ENCODE measurements at places on chromosomes 3 and 15.

DNA sequence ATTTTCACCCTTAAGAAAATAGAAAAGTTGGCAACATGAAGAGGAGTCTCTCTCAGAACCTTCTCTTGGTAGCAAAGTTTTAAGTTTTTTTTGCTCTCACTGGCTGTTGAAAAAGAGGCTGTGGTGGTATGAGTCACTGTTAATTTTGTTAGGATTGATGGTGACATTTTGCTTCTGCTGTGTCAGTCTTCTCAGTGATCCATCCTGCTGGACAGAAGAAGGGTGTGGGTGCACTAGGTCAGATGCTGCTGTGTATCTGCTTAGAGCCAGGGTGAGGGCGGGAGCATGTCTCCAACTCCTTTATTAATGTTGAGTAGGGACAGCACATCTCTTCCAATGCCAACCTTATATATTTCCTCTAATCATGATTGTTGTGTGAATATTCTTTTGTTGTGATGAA, 369.5 kb downstream of the FEZF2 start:
- no peak for DNase-seq

DNA sequence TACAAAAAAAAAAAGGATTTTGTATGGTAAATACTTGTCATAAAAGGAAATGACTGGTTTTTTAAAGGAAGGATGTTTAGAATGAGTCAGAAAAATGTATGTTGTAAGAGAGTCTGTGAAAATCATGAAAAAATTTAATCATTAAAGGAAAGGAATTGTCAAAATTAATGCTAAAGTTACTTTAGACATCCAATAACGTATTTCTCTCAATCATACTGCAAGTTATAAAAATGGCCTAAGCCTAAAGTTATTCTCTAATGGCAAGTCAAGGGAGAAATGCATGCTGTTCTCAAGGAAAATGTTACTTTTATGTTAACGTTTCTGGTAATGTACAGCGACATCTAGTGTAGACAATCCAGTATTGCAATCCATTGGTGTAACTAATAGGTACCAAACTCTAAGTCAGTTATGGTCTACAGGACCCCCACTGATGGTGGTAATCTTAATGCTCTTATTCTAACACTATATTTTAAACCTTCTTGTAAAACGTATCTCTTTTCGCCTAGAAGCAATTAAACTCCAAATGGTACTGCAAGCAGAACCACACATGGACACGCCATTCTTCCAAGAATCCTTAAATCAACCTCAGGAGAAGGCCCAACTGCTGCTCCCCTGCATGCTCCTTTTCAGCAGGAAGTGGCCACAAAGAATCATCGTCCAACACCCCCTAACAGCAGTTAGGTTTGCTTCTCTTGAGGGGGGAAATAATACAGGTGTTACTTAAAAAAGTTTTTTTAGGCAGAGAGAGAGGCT, 35.2 kb downstream of the NCEH1 start:
- DNase-seq, result no peak

- no peak for DNase-seq
These were observed 133.2 kb upstream of the COL8A1 start for GRCh38 chr3:99505200-99505599.

GRCh38 chr3:11774296-11774877, 72.3 kb downstream of the TAMM41 start:
- no peak for DNase-seq

- no peak for DNase-seq
These were observed 910.0 kb upstream of the ROBO1 start for GRCh38 chr3:80677796-80678195.

GRCh38 chr15:34620814-34621213, 37.4 kb upstream of the GOLGA8B start:
- no peak for DNase-seq

DNA sequence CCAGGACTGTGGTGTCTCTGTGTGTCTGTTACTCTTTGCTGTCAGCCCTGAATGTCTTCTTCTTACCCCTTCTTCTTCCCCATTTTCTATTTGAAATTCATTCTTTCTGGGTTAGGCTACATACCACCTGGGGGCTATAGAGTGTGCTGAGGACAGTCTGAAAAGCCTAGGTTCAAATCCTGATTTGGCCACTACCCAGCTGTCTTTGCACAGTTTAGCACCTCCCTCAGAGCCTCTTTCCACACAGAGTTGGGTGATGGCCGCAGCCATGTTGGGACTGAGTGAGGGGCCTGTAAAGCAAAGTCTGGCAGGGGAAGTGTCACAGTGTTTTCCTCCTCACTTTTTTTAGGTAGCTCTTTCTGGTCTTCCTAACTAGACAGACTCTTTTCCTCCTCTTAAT, 113.7 kb downstream of the CHCHD6 start:
- no peak for DNase-seq

DNA sequence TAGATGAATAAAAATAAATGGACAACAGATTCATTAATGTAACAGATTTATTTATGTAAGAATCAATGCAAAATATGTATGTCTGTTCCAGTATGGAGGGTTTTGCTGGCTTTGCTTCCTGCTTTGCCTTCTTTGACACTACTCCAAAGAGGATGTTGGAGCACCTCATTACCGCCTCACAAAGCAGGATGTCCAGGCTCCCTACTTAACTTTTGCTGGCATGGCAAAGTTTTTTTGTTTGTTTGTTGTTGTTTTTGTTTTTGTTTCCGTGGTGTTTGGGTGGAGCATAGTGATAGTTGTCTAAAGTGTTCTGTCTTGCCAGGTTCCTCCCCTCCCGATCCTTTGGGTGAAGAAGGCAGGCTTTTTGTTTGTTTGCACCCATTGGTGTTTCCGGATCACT, 38.7 kb downstream of the DIPK2A start:
- DNase-seq, result no peak

DNA sequence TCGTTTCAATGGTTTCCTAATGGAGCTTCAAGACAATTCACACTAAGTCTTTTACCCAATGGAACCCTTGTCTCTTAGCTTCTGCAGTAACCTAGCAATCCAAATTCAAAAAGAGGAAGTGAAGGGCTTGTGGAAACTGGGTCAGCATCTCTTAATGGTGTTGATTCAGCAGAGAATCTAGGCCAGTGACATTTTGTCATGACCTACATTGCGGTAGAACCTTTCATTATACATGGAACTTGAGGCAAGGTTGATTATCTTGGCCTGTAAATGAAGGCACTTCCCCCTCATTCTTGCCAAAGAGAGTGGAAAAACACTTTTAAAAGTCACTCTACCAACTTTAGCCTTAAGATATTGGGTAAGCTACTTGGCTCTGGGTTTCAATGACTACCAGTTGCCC, 42.8 kb downstream of the C2CD4B start:
- no peak for DNase-seq

DNA sequence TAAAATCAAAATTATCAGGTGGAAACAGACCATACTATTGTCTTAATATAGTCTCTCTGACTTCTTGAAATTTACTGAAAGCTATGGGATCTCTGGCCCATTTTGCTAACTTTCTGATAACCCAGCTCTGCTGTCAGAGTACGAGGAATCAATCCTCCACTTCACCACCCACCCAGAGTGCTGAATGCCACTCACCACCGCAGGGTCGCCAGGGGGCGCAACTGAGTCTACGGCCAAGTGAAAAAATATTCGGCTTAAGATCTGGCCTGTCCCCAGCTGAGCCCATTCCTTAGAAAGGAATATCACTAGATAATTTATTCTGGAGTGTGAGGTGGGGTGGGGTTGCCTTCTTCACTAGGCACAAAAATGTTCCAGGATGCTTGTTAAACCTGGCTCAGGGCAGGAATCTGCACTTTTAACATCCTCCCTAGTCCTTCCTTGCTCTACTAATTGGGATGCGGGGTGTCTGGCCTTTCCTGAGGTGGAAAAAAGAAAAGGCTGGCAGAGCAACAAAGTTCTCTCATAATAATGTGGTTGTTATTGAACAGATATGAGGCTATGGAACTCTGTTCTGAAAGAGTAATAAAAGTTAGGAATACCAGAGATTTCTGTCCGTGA, 520.6 kb downstream of the MFSD1 start:
- DNase-seq, result no peak

DNA sequence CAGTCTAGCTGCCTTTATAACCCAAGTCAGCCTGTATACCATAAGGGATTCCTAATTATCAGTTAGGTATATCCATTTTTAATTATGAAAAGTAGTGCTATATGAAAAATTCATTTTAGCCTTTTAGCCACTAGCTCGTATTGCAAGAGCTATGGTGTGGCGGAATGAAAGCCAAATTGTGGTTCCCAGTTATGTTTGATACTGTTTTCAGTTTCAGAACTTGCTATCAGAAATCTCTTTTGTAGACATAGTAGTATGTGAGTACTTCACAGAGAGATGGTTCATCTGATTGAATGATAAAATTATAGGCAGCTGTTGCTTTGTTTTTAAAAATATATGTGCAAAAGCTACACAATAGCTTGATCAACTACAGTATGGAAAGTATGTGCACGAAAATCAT, 134.6 kb downstream of the SLC25A26 start:
- no peak for DNase-seq

DNA sequence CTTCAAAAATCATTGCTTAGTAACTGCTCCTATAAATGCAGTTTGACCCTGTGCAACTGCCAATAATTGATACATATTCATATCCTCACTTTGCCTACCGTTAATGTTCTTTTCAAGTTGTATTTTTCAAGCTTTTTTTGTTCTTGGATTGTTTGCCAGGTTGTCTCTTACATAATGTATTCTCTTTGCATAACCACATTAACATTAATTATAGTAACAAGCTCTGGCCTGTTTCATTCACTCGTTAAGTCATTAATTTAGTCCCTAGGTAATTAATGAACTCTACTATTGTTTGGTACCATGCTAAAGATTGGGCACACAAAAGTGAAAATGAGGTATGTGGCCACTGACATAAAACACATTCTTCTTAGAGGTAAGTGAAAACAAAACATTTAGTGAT, 1338.8 kb downstream of the NSUN3 start:
- DNase-seq, result no peak

DNA sequence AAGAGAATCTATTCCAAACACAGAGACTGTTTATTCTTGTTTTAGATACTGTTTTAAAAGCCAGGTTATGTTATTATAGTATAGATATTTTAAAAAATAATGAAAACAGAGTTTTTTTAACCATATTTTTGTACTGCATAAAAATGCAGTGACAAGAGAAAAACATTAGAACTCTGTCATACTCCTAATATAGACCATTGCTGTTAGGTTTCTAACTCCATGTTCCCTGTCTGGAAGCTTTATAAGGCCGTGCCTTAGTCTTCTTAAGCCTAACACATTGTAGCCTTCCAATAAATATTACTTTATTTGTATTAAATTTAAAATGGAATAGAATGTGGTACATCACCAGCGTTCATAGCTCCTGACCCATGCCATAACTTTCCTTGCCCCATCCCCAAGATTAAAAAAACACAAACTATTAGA, 53.2 kb downstream of the MBNL1 start:
- DNase-seq, result no peak

GRCh38 chr15:83837945-83838571, 184.1 kb downstream of the ADAMTSL3 start:
- no peak for DNase-seq

- no peak for DNase-seq
These were observed 108.3 kb upstream of the CTDSPL start for GRCh38 chr3:37753428-37753827.

- no peak for DNase-seq
These were observed 56.9 kb downstream of the CACNA1D start for GRCh38 chr3:53551324-53551723.

GRCh38 chr3:58011580-58011979, 3.4 kb downstream of the FLNB start:
- no peak for DNase-seq

DNA sequence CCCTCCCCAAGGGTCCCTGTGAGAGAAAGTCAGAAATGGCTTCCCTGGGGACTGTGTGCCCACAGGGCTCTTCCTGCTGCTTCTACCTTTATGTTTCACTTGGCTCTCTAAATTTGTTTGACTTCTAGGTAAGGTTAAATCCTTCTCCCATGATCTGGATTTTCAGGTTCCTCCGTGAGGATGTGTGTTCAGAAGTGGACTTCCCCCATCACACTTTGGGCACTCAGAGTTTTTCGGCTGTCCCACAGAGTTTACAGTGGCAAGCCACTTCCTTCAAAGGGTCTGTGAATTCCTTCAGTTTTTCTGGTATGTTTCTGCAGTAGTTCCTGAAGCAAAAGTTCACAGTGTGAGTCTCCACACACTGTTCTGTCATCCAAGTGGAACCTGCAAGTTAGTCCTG, 30.9 kb upstream of the RARB start:
- no peak for DNase-seq

GRCh38 chr15:101112336-101113113, 139.3 kb downstream of the CHSY1 start:
- no peak for DNase-seq

DNA sequence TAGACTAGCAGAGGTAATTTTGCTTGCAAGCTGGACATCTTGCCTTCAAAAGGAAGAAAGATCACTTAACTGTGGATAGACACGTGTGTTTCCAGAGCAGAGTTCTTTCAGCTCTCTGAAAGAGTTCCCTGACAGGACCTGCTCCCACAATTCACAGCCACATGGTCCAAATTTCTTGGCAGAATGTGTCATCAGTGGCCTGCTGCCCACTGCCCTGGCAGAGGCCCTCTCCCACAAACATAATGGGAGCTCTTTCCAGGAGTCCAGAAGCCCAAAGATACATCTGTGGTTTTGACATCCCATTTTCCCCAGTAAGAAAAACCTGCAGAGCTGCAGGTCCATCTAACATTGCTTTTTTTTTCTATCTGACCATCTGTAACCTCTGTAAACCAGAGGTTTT, 48.3 kb downstream of the SERPINI1 start:
- DNase-seq, result no peak

DNA sequence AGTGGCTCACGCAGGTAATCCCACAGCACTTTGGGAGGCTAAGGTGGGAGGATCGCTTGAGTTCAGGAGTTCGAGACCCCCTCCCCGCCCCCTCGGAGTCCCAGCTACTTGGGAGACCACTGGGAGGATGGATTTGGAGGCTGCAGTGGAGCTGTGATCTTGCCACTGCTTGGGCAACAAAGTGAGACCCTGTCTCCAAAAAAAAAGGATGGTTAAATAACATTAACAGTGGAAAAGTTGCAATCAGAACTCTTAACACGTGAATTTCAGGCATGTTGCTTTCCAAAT, 1.4 kb upstream of the TMEM87A start:
- no peak for DNase-seq

DNA sequence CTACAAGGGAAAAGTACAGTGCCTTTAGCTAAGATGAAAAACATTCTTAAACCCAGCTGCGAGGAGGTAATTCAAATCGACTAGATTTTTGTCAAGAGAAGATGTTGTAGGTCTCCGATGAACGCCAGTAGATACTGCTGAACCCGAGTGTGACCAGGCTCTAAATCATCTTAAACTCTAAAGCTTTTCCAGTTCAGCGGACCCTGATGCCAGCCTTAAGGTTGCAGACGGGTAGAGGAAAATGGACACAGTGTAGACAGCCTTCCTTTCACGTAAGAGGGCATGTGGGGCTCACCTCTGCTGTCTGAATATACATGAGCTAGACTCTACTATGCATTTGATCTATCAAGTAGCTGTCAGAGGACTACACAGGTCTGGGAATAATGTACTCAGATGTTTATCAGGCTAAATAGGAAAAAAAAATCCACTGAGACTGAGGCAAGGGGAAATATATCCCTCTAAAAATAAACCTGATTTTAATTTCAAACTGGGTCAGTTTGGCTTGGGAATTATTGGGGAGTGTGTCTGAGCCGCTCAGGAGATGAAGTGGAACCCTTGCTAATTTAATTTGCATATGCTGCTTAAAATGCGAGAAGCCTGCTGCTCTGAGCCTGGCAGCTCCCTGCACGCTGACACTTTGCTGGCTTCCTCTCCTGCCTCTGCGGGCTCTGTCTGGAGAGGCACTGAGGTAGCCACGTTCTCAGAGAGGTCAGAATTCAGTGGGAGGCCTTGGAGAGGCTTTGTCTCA, 151.9 kb downstream of the CADPS start:
- DNase-seq, result no peak

Measured in central memory CD8-positive, alpha-beta T cell (primary cell).